ENCODE measurements at places on chromosomes 2 and 18. TPM values are rescaled to one million over a fixed set of nuclear protein-coding genes. Genes with fewer than 3 reads are reported as not detected.

The DUSP28 gene
- 1.8 TPM for total RNA-seq

The GREB1 gene
- total RNA-seq = 13.9 TPM

The CNOT9 gene
- total RNA-seq = 5.5 TPM

The SALL3 gene
- not detected for total RNA-seq

The ALPI gene
- total RNA-seq = not detected

The NOP58 gene
- total RNA-seq = 78.0 TPM

The LIPG gene
- total RNA-seq = 3.5 TPM

GRCh38 chr2:196337208-196337953 is 166.0 kb upstream of the STK17B start:
- H3K36me3 ChIP-seq = no peaks in the 10 kb centered on the region
- no peaks in the 10 kb centered on the region for H3K27me3 ChIP-seq
- no peaks in the 10 kb centered on the region for H3K4me1 ChIP-seq
- H3K4me3 ChIP-seq = no peak overlapping the region
- no peak overlapping the region for H3K27ac ChIP-seq

- H3K27ac ChIP-seq = no peak overlapping the region
- peak; percentile 16 for DNase-seq
- no peaks in the 10 kb centered on the region for H3K36me3 ChIP-seq
- no peaks in the 10 kb centered on the region for H3K27me3 ChIP-seq
- H3K4me3 ChIP-seq = no peak overlapping the region
- H3K4me1 ChIP-seq = no peaks in the 10 kb centered on the region
Measured at GRCh38 chr2:128797533-128797932, 478.9 kb upstream of the HS6ST1 start.

DNA sequence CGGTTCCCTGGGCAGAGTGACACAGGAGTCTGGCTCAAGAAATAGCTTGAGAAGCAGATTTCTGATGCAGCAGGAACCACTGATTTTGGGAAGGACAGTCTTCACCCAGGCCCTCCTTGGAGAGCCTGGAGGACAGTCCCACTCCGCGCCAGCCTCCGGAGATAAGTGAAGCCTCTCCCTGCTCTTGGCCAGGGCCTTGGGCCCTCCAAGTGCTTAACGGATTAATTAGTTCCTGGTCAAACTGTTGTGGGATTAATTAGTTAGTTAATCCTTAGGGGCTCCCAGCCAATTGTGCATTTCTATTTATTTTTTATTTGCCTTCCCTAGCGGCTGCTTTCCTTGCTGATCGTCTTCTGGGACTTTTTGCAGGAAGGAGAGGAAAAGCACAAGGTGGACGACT is 19.6 kb downstream of the CPLX4 start:
- no peak for DNase-seq
- H3K4me3 ChIP-seq = no peak overlapping the region
- peaks cover 31% of the 10 kb centered on the region for H3K27me3 ChIP-seq

DNA sequence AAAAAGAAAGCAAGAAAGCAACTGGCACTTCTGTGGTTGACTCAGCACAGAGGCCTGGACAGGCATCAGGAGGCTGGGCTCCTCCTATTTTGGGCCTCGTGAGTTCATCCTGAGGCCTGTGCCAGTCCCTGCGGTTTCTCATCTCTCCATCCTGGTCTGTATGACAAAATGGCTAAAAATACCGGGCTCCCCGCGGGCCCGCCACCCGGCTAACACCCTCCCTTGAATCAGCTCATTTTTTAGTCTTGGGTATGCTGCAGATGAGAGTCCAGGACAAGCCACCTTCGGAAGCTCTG is 62.3 kb upstream of the YWHAQ start:
- H3K36me3 ChIP-seq = no peaks in the 10 kb centered on the region
- no peak overlapping the region for H3K4me3 ChIP-seq
- peaks cover 10% of the 10 kb centered on the region for H3K4me1 ChIP-seq
- H3K27ac ChIP-seq = no peak overlapping the region
- no peaks in the 10 kb centered on the region for H3K27me3 ChIP-seq

DNA sequence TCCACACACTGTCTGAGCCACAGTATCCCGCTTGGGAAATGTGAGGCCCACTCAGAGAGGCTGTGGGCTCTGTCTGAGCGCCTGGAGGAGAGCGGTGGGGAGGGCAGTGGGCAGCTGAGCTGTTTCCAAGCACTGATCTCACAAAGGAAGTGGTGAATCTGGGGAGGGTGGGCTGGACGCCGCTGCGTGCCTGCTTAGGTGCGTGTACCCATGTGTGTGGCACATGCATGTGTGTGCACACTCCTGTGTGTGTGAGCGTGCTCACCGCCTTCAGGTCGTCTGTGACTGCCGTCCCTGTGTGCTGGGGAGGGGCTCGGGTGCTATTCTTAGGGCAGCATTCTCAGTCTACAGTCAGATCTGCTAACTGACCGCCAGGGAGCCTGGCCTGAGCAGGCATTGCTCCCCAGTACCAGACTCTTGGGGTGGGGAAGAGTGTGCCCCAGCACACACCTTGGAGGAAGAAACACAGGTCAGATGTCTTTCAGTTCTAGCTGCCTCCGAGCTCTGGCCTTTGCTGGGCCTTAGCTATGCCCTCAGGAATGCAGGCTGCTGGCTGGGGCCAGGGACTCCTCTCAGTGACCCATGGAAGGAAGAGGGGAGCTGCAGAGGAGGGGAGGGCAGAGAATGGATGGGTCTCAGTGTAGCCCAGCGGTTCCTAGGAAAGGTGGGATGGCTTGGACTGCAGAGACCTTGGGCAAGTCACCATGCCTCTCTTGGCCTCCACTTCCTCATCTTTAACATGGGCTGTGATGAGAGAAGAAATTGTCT is 31.4 kb downstream of the KCNIP3 start:
- no peak for DNase-seq
- H3K27me3 ChIP-seq = no peaks in the 10 kb centered on the region
- no peak overlapping the region for H3K27ac ChIP-seq
- H3K4me1 ChIP-seq = no peaks in the 10 kb centered on the region
- H3K36me3 ChIP-seq = no peaks in the 10 kb centered on the region

DNA sequence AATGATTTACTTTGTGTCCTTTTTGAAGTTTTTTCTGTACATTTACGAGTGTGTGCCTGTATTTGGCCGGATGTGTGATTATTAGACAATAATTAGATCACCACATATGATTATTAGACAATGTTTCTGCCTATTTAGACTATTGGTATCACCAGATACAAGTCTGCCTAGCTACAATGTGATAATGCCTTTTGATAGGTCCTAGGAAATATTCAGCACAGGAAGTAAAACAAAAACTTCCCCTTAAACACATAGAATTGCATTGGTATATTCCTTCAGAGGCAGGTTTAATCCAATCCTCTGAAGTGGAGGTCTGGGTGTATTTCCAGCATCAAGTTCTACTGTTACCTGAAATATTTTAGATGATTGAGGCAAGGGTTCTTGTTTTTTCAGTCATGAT is 275.1 kb downstream of the TGIF1 start:
- DNase-seq = no peak
- H3K4me1 ChIP-seq = peaks cover 36% of the 10 kb centered on the region
- no peak overlapping the region for H3K27ac ChIP-seq
- no peak overlapping the region for H3K4me3 ChIP-seq
- no peaks in the 10 kb centered on the region for H3K27me3 ChIP-seq
- H3K36me3 ChIP-seq = no peaks in the 10 kb centered on the region

- no peaks in the 10 kb centered on the region for H3K4me1 ChIP-seq
- H3K36me3 ChIP-seq = no peaks in the 10 kb centered on the region
- H3K27me3 ChIP-seq = no peaks in the 10 kb centered on the region
- no peak for DNase-seq
- no peak overlapping the region for H3K27ac ChIP-seq
Measured at GRCh38 chr18:60247103-60247502, 125.5 kb downstream of the MC4R start.

DNA sequence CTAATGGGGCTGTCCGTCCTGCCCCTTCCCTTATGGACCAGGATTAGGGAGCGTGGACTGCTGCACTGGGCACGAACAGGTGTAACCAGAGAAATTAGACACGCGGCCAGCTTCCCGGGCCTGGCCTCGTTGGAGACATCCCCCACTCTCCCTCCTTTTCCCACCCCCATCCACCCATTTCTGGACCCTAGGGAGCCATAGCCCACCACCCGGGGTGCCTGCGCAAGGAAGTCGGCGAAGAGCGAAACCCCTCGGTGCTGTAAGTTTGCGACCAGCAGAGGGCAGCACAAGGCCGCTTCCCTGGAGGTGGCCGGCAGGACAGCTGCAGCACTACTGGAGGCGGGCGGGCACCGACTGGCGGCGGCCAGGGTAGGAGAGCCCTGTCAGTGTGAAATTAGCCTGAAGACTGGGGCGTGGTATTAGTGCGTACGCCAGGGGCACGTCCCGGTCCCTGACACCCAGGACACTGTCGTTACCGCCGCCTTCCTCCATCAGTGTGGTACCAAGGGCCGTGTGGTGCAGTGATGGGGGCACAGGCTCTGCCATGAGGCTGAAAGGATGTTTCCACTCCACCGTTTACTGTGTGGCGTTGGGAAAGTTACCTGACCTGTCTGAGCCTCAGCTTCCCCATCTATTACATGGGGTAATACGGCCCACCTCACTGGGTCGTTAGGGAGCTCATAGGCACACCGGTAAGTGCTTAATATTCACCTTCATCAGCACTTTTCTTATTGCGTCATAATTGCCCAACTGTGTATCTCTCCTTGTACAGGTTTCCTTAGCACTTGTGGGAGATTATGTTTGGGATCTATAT is 36.0 kb upstream of the CD207 start:
- no peaks in the 10 kb centered on the region for H3K36me3 ChIP-seq
- peak overlapping the region; percentile 6 for H3K4me3 ChIP-seq
- no peak overlapping the region for H3K27ac ChIP-seq
- no peaks in the 10 kb centered on the region for H3K27me3 ChIP-seq
- peaks cover 9% of the 10 kb centered on the region for H3K4me1 ChIP-seq
- DNase-seq = peak; percentile 94

- H3K27ac ChIP-seq = no peak overlapping the region
- DNase-seq = no peak
- no peak overlapping the region for H3K4me3 ChIP-seq
- H3K4me1 ChIP-seq = peaks cover 22% of the 10 kb centered on the region
- H3K36me3 ChIP-seq = peaks cover 8% of the 10 kb centered on the region
- H3K27me3 ChIP-seq = no peaks in the 10 kb centered on the region
Measured at GRCh38 chr2:46943881-46944798, 28.5 kb upstream of the MCFD2 start.

- no peaks in the 10 kb centered on the region for H3K27me3 ChIP-seq
- H3K36me3 ChIP-seq = no peaks in the 10 kb centered on the region
- H3K4me1 ChIP-seq = peaks cover 9% of the 10 kb centered on the region
Measured at GRCh38 chr2:109271920-109272319, 142.9 kb downstream of the SH3RF3 start.

GRCh38 chr2:119821266-119821665 is 61.5 kb downstream of the PTPN4 start:
- no peak overlapping the region for H3K27ac ChIP-seq
- H3K36me3 ChIP-seq = no peaks in the 10 kb centered on the region
- no peak overlapping the region for H3K4me3 ChIP-seq

- no peak overlapping the region for H3K4me3 ChIP-seq
- DNase-seq = no peak
- H3K27ac ChIP-seq = peak overlapping the region; percentile 66
- no peaks in the 10 kb centered on the region for H3K36me3 ChIP-seq
- H3K27me3 ChIP-seq = no peaks in the 10 kb centered on the region
- no peaks in the 10 kb centered on the region for H3K4me1 ChIP-seq
Measured at GRCh38 chr18:2590303-2590702, 18.9 kb downstream of the NDC80 start.

DNA sequence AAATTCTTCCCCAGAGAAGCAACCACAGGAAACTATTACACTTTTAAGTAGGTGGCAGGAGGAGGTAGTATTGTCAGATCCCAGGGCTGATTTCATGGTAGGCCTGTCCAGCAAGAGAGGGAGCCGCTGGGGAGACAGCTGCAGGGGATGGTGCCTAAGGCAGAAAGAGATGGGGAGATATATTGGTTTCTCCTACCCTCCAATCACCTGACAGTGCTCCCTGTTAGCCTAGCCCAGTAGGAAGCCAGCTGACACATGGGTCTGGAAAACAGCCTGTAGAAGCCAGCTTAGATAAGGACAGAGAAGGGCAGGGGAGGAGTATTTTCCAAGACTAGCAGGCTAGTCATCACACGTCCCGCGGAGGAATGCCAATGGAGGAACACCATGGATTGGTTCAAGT is 8.2 kb upstream of the SPOPL start:
- no peaks in the 10 kb centered on the region for H3K36me3 ChIP-seq
- no peaks in the 10 kb centered on the region for H3K27me3 ChIP-seq
- H3K4me1 ChIP-seq = no peaks in the 10 kb centered on the region
- no peak overlapping the region for H3K27ac ChIP-seq
- no peak overlapping the region for H3K4me3 ChIP-seq
- no peak for DNase-seq

- no peak overlapping the region for H3K27ac ChIP-seq
Measured at GRCh38 chr2:128726911-128727310, 408.2 kb upstream of the HS6ST1 start.

- no peak overlapping the region for H3K27ac ChIP-seq
- DNase-seq = no peak
- H3K4me1 ChIP-seq = no peaks in the 10 kb centered on the region
- no peaks in the 10 kb centered on the region for H3K36me3 ChIP-seq
Measured at GRCh38 chr2:67834482-67834881, 228.3 kb downstream of the C1D start.

Measured in stomach (tissue), 19 donors.